ENCODE measurements at places on chromosomes 5 and 9.

DNA sequence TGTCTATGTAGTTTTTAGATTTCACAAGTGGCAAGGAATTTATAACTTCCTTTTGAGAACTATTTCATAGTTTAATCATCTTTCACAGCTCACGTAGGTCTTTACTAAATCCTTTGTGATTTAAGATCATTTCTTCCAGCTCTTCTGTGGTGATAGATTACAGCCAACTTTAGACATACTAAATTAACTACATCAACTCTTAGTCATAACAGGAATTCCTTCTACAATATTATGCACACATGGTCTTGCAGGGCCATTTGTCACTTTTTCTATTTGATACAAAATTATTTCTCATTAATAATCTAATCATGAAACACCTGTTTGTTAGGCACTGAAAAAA, 208.4 kb downstream of the PDE4D start:
- no peak for DNase-seq

DNA sequence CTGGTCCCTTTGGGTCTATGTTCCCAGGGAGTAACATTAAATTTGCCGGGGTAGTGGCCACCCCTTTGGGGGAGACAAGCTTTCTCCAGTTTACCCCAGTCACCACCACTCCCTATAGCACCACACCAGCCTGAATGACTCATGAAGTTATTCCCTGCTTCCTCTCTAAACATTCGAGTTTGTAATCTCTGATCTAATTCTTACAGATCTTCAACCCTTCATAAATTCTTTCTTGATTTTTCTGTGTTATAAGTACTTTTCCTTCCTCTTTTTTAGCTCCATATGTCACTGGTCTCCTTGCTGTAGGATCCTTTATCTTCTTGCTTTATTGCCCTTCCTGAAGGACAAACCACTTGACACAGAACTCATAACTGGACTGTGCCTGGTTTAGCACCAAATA, 55.6 kb downstream of the GNA14 start:
- DNase-seq, result no peak

DNA sequence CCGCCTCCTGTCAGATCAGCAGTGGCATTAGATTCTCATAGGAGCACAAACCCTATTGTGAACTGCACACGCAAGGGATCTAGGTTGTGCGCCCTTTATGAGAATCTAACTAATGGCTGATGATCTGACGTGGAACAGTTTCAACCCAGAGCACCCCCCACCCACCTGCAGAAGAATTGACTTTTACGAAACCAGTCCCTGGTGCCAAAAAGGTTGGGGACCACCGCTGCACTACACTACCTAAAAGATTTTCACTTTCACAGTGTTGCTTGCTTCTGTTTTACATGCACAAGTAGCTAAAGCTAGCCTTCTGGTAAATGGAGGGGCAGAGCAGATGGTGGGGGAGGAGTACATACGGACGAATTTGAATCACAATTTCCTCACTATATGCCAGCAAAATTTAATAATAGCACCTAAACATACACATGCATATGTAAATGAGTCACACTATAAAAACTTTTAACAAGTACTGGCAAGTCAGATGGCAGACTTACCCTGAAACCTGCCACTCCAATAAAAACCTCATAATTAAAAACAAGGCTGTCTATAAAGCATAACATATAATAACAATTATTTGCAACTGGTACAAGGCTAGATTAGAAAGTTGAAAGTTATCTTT, 24.0 kb upstream of the CDKN2B start:
- no peak for DNase-seq

GRCh38 chr9:134548185-134548584, 93.4 kb upstream of the COL5A1 start:
- DNase-seq, result no peak

GRCh38 chr5:152527358-152528052, 122.4 kb upstream of the NMUR2 start:
- no peak for DNase-seq

Data from GM18507 (cell line).